Stimulated activated CD8-positive, alpha-beta memory T cell treated with anti-CD3 and anti-CD28 coated beads, Interleukin-15, amount 100 ng/mL, for 4 hours (primary cell): ENCODE measurements at places on chromosomes 2 and 18.

- no peak for DNase-seq
Observed at GRCh38 chr2:176111309-176111663, 4.2 kb downstream of the HOXD11 start.

DNA sequence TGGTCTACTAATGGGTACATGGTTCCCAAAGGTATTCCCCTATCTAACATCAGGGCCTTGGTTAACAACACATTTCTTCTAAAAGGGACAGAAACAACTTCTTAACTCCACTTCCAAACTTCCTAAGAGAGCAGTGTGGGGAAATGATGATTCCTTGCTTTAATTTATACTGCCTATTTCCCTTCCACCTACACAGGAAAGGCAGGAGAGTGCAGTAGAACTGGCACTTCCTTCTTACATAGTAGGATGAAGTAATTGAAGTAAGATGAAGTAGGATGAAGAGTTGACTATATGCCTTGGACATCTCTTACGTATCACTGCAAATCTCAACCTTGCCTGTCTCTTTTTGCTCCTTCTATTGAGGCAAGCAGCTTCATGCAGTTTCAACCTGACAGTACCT lies 54.7 kb downstream of the CD28 start:
- no peak for DNase-seq

DNA sequence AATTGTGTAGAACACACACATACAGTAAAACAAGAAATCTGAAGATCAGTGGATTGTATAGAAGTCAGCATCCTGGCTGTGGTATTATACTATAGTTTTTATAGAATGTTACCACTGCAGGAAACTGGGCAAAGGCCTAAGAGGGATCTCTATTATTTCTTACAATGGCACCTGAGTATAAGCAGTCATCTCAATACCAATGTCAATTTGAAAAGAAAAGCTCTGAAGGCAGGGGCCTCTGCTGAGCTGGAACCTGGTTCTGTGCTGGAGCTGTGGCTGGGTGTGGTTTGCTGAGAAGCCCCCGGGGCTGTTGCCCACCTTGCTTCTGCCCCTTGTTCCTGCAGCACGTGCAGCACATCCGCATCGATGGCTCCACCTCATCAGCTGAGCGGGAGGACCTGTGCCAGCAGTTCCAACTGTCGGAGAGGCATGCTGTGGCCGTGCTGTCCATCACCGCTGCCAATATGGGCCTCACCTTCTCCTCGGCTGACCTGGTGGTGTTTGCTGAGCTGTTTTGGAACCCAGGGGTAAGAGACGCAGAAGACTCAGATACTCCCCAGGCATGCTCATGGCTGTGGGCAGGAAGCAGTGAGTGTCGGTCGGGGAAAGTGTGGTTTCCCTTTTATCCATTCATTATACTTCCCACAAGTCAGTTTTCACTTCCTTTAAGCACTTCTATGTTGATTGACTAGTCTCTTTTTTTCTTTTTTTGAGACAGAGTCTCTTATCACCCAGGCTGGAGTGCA lies 23.5 kb upstream of the RPL37A start:
- DNase-seq = no peak

GRCh38 chr18:27794181-27794926 lies 382.6 kb downstream of the CDH2 start:
- no peak for DNase-seq
